ENCODE measurements at places on chromosomes 5 and 9.

- DNase-seq = no peak
Measured at GRCh38 chr5:38739705-38740045, 106.1 kb upstream of the OSMR start.

- DNase-seq = no peak
Measured at GRCh38 chr5:16558984-16559629, 57.7 kb downstream of the RETREG1 start.

- DNase-seq = no peak
Measured at GRCh38 chr9:109001275-109001676, 12.0 kb downstream of the CTNNAL1 start.

GRCh38 chr9:137173796-137174664 lies 2.2 kb upstream of the TMEM210 start:
- DNase-seq = no peak

DNA sequence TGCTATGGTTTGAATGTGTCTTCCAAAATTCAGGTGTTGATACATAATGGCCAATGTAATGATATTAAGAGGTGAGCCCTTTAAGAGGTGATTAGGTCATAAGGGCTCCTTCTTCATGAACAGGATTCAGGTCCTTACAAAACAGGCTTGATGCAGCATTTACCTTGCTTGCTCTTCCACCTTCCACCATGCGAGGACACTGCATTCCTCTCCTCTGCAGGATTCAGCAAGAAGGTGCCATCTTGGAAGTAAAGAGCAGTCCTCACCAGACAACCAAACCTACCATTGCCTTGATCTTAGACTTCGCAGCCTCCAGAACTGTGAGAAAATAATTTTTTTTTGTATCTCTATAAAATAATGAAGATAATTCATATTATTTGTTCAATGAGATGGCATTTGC lies 314.0 kb upstream of the SMARCA2 start:
- no peak for DNase-seq

GRCh38 chr5:137304226-137304874 lies 194.8 kb downstream of the SPOCK1 start:
- no peak for DNase-seq
